CD4-positive, alpha-beta T cell treated with Interleukin-4 for 1 hour (primary cell): ENCODE measurements at places on chromosomes 3 and 15.
A peak's percentile ranks its signal among the peaks of the same experiment; 100 is the strongest.

- no peak for DNase-seq
These were observed 561.6 kb downstream of the ZBBX start for GRCh38 chr3:166818464-166818863.

GRCh38 chr15:68676926-68677325 is 98.1 kb downstream of the CORO2B start:
- DNase-seq: no peak

GRCh38 chr3:61679026-61679425 is 117.7 kb downstream of the PTPRG start:
- no peak for DNase-seq

DNA sequence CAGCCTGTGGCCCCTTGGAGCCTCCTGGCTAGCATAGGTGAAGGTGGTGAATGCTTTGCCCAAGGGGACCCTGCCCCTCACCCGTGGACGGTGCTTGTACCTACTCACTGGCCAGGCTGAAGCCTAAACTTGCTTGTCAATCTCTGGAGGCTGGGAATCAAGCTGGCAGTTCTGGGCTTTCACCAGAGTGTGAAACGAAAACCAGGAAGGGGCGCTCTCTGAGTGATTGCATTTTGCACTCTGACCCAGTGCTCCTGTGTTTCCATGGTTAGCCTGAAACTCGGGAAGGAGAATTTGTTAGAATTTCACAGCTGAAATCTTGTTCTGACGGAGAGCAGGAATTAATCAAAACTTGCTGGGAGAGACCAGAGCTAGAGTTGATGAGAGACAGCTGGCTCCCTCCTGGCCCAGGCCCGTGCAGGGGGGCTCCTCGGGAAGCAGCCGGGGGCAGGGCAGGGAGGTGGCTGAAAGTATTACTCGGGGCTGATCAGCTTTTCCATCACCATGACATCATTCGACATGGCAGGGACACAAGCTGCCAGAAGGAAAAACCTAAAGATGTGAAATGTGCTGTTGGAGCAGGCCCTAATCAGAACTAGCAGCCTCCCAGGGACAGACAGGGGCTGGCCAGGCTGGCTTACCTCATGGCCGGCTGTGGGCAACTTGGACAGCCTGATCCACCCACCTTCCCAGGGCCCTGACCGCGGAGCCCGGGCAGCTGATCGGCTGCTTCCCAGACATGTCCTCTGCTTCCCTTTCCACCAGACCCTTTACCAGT is 323.6 kb upstream of the CTDSPL start:
- DNase-seq: no peak

GRCh38 chr3:41207355-41207754 is 8.1 kb downstream of the CTNNB1 start:
- DNase-seq: no peak

DNA sequence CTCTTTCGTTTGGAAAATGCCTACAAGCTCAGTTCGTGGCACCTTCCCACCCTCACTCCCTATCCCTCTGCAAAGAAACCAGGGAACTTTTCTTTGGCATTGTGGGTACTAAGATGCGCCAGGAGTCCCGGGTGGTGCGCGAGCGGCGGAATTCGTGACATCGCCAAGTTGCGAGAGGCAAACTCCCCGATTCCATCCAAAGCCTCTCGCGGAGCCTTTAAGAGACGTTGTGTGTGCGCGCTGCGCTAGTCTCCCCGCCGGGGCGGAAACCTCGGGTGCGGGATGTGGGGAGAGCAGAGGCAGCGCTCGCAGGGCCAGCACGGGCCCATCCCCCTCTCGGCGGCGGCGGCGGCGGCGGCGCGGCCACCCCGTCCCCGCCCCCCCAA is 443 bp upstream of the NR2F2 start:
- DNase-seq: peak; percentile 2

DNA sequence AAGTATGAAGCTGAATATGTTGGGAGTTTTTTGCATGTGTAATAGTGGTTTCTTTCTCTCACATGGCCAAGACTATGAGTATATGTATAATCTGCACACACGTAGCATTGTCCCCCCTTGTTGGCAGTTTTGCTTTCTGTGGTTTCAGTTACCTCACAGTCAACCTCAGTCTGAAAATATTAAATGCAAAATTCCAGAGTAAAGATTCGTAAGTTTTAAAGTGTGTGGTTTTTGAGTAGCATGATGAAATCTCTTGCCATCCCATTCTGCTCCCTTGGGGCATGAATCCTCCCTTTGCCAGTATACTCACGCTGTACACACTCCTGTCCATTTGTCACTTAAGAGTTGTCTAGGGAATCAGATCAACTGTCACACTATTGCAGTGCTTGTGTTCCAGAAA is 742.0 kb upstream of the CCDC54 start:
- DNase-seq: no peak

DNA sequence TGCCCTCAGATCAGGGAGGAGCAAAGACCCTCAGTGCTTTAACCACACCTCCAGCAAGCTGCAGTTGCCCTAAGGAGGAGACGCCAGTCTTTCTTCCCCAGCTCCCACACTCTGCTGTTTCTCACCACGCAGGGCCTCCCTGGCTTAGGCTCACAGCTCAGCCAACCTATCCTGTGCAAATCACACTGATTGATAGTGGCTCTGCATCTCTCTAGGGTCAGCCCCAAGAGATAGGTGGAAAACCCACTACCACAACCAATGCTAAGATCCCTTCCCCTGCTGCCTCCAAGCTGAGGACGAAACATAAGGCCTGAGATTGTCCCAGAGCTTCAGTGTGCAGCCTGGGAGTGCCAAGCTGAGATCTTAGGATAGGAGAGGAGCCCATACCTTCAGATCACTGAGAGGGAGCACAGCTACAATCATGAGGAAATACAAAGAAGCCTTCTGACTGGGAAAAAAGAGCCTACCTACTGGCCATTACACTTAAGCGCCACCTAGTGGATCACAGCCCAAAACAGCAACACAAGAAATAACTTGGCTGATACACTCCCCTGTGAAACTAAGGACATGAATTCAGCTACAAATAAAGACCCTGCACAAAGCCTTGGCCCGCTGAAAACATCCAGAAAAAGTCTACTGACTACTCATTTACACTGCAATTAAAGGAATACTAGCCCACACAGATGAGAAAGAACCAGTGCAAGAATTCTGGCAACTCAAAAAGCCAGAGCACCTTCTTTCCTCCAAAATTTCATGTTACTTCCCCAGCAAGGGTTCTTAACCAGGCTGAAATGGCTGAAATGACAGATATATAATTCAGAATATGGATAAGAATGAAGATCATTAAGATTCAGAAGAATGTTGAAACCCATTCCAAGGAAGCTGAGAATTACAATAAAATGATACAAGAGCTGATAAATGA is 271.5 kb upstream of the DCBLD2 start:
- DNase-seq: peak; percentile 9

DNA sequence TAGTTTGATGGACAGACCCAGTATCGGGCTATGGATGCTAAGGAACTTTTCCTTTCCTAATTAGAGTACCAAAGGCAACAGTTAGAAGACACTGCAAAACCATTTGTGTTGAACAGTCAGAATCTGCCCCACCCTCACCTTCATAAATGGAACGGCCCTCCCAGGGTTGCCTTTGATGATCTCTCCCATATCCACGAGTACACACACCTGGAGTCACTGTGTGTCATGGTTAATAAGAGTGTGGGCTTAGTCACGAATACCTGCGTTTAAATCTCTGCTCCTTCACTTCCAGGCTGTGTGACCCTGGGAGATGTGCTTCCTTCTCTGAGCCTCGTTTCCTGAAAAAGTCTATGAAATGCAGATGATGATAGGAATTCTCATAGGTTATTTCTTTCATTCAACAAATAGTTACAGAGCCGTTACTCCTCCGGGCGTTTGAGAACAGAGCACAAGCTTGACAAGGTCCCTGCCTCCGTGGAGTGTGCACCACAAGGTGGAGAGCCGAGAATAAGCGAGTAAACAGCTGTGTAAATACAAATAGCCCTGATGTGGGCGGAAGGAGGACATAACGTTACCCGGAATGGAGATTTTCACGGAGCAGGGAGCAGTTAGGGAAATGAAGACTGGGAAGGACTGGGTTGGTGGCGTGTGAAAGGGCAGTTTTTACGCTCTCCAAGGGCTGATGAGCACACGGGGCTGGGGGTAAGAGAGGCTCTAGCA is 6.7 kb downstream of the SLC51A start:
- DNase-seq: no peak
